Stimulated activated CD4-positive, alpha-beta T cell treated with anti-CD3 and anti-CD28 coated beads, Interleukin-4, amount 100 ng/mL, for 4 hours (primary cell): ENCODE measurements at places on chromosomes 2 and 18.
A peak's percentile ranks its signal among the peaks of the same experiment; 100 is the strongest.

GRCh38 chr2:219401606-219402005, 13.9 kb upstream of the DNPEP start:
- no peak for DNase-seq

DNA sequence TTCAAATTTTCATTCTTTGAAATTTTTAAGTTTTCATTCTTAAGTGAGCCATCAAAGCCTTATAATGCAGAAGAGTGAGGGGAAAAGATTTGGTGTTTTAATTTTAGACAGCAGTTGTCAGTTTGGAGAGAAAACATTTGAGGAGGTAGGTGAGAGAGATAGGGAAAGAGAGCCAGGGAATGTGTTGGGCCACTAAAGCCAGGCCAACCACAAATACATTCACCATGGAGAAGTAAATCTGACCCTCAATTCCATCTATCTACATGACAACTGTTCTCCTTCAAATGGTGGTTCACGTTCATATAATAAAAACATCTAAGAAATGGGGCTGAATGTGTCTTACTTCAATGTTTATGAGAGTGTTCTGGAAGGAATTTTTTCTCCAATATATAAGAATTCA, 553.0 kb upstream of the SYT4 start:
- DNase-seq, result no peak

DNA sequence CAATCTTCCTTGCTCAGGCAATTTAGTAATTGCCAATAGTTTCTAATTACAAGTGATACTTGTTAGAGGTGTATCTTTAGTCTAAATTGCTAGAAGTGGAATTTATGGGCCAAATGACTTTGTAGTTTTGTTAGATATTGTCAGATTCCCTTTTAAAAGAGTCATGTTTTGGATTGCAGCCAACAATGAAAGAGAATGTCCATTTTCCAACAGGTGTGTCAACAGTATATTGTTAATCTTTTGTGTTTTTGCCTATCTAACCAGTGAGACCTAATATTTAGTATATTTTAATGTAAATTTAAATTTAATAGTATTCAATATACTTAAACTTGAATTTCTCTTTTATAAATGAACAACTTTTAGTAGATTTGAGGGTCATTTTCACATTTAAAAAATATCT, 259.4 kb upstream of the ETAA1 start:
- DNase-seq, result no peak

- DNase-seq, result no peak
These were observed 99.4 kb downstream of the NEDD4L start for GRCh38 chr18:58143386-58143785.

DNA sequence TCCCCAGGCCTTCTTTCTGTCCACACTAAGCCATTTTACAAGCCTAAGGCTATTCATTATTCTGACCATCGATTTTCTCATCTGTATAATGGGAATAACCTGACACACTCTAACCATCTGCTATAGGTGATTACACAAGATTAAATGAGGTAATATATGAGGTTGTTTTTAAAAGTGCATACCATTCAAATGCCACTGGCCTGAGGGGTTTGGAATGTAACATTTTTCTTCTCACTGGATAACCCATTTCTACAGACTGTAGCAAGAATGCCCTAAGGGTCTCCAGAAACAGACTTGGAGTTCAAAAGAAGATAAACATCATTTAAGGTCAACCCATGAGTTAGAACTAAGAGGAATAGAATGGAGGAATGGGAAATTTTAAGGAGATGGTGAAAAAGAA, 111.7 kb upstream of the SETBP1 start:
- no peak for DNase-seq

DNA sequence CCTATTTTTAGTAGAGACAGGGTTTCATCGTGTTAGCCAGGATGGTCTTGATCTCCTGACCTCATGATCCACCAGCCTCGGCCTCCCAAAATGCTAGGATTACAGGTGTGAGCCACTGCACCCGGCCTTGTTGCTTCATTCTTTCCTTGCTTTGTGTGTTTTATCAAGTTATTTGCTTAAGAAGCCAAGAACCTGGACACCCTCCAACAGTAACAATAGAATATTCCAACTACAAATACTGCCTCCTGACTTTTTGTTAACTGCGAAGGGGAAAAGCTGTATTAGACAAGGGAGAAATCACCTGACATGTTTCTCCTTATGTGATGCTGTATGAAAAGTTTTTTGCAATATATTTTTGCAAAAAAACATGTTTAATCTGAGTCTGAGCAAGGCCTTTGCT, 297.2 kb downstream of the NCKAP5 start:
- no peak for DNase-seq

DNA sequence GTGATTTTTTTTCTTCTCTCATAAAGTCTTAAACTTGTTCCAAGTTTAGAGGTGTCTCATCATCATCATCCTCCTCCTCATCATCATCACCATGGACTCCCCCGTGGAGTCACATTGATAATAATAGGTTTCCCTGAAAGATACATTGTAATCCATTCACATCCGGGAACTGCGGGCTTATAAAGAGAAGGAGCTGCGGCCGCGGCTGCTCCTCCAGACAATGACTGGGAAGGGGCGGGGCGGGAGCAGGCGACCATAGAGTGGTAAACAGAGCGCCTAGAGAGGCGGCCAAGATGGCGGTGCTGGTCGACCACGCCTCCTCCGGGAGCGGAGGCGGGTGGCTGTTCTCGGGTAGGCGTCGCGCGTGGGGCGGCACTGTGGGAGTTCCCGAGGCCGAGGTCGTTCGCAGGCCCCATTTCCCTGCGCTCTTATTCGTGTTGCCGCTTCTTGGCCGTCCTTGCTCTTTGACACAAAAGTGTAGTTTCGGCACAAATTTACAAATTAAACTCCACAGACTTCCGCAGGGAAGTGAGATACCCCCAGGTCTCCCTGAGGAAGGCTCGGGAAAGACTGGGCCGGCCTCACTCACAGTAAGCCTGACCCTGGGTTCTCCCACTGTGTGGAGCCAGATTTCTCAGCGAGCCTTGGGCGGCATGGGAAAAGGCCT, 1.8 kb upstream of the TCF4 start:
- peak; percentile 70 for DNase-seq

DNA sequence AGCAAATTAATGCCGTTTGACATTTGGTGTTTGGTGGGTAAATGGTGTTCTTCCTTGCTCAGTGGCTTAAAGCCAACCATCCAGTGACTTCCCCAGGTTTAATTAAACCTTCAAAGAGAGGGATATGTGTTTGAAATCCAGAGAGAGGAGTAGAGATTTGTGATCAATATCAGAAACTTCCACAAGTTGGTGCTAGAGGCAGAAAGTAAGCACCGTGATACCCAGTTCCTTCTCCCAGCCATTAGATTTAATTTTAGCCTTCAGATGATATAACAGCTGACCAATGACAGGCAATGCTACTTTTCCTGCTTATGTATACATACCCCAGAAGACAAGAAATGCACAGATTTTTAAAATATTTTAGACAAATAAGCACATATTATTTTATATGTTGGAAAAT, 398.5 kb downstream of the CDH2 start:
- DNase-seq, result no peak

DNA sequence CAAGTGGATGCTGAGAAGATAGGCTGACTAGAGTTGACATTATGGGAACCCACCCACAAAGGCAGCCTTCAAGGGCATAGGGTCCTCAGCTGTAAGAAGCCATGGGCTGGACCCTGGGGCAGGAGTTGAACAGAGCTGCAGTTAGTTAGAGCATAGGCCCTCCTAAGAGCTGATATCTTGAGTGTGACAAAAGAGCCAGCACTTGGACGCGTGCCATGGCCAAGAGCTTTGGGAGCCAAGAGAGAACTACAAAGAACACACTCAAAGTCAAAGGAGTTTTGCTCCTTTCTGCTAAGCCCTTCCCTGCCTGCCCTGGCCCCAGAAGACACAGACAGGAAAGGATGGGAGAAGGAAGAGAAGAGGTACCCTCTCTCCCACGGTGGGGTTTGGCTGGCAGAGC, 29.9 kb upstream of the AGAP1 start:
- no peak for DNase-seq

GRCh38 chr2:10269711-10270610, 32.7 kb upstream of the HPCAL1 start:
- no peak for DNase-seq

DNA sequence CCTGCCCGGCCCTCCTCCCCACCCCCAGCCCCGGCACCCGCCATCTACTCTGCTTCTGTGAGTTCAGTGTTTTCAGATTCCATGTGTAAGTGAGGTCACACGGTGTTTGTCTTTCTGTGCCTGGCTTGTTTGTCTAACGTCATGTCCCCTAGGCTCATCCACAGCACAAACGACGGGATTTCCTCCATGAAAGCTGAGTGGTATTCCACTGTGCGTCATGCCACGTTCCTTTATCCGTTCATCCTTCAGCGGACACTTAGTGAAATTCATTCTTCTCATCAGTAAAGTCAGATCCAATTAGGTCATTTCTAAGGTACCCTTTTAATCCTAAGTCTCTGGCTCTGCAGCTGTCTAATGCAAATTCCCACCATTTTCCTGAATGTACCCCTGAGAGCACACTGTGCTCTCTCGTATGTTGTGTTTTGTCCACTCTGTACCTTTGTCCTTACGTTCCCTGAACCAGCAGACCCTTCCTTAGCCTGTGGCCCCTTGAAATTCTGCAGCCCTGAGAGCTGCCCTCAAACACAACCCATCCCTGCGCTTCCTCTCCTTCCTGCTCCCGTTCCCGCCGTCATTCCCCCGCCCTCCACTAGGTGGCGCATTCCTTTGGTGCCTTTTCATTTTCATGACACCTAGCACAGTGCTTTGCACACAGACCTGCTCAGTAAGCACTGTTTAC, 44.1 kb downstream of the TRAPPC12 start:
- peak; percentile 73 for DNase-seq

GRCh38 chr2:206989311-206989710, 50.0 kb downstream of the CPO start:
- peak; percentile 6 for DNase-seq

GRCh38 chr2:239688122-239688681, 287.4 kb upstream of the HDAC4 start:
- DNase-seq, result no peak

DNA sequence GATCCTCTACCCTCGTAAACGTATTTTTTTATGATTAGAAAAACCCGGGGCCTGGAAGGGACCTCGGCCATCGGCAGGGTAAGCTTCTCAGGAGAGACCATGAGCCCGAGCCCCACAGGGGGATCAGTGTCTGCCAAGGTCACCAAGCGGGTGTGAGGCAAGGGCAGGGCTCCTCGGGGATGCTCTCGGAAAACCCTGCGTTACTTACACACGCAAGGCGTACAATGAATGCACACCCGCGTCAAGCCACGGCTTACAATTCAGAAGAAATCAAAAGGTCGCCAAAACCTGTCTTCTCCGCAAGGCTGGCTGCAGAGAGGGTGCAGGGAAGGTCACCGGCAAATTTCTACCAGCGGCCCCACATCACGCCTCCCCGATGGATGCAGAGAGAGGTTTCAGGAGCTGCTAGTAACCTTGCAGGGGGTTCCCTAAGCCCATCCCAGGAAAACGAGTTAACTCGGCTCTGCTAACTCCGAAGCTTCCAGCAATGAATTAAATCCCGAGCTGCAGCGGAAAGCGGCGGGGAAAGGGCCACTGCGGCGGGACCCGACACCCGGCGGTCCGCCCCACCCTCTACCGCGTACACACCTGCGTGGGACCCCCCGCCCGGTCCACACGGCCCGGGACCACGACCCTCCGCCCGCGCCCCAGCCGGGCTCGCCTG, 638 bp downstream of the ST3GAL5 start:
- peak; percentile 23 for DNase-seq

DNA sequence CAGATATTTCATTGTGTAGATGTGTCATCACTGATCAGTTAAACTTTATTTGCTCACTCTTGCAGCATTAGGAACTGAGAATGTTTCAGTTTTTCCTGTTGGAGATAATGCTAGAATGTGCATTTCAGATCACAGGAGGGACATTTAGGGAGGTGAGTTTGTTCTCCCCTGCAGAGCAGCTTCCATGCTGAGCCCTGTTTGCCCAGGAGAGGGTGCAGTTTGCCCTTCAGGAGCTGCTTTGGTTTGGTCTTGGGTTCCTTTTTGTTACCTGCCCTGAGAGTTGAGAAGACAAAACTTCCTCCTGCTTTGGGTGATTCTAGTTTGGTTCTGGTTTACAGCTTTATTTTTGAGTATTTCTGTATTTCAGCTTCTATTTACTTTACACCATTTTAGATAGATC, 49.9 kb downstream of the DGKD start:
- DNase-seq, result peak; percentile 63

GRCh38 chr18:80147418-80148325, 38.6 kb downstream of the ADNP2 start:
- DNase-seq, result peak; percentile 65

DNA sequence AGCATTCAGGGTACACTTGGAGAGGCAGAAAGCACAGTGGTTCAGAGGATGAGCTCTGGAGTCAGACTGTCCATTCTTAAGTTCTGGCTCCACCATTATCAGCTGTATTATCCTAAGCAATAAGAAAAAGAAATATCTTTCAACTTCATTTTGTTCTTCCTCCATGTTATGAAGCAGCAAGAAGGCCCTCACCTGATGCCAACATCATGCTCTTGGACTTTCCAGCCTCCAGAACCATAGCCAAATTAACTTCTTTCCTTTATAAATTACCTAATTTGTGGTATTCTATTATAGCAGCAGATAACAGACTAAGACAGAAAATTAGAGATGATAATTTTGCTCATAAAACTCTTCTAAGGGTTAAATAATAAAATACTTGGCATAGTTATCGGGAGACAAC, 137.1 kb downstream of the RBMS1 start:
- no peak for DNase-seq

DNA sequence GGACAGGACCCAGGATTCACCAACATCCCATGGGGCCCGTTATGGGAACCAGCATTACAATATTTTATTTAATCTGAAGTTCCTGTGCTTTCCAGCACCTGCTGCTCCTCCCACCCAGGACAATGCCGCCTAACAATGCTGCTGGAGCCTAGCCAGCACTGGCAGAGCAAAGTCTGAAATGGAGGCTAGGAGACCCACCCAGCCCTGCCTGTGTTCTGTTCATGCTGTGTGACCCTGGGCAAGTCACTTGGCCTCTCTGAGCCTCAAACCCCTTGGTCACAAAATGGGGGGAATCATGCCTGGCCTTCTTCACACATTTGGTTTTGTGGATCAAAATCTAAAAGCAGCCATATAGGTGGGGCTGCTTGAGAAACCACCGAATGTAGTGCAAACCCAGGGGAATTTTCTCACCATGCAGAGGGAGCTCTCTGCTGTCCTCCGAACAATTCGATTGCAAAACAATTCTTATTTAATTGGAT, 38.5 kb upstream of the ODC1 start:
- no peak for DNase-seq

GRCh38 chr2:212005085-212005671, 533.4 kb downstream of the ERBB4 start:
- DNase-seq, result no peak

DNA sequence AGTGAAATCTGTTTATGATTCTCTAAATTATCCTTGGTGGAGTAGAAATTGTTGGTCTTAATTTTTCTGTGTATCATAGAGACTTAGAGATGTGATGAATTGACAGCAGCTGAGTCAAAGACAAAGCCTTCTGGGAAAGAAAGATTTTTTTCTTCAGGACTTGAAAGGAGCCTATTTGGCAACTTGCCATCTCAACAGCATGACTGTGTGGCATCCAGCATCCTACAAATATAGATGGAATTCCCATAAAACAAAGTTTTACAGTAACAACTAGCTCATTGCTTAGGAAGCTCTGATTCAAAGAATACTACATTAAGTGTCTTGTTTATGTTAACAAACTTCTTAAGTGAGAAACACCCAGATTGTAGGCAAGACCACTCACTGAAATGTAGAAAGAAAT, 79.2 kb upstream of the SETBP1 start:
- DNase-seq, result no peak

GRCh38 chr2:20653695-20654534, 3.0 kb upstream of the HS1BP3 start:
- DNase-seq, result no peak

GRCh38 chr2:230895536-230896345, 29.3 kb downstream of the GPR55 start:
- DNase-seq, result no peak

GRCh38 chr18:64287926-64288325, 139.0 kb upstream of the LINC00305 start:
- DNase-seq, result no peak
